WTC11 (cell line): ENCODE measurements at places on chromosomes 5 and 9. TPM values are rescaled to one million over a fixed set of nuclear protein-coding genes. Genes with fewer than 3 reads are reported as not detected.

DNA sequence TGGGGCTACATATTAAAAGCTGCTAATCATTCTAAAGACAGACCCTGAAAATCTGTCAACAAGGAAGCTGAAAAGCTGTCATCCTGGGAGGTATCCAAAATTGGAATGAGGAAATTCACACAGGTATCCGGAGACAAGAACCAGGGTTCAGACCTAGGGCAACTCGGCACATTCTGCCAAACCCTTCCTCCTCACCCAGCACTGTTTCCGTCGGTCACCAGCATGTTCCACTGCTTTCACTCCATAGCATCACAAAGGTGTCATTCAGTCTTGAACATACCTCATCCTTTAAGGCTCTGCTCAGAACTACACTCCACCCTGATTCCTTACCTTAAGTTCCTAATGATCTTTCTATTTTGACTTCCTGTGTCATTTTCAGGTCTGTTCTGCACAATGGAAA lies 153.1 kb upstream of the RASA1 start:
- no peak overlapping the region for H3K27ac ChIP-seq
- DNase-seq: no peak
- no peaks in the 10 kb centered on the region for H3K36me3 ChIP-seq

GRCh38 chr5:38905516-38905915 lies 59.7 kb downstream of the OSMR start:
- H3K4me1 ChIP-seq: no peaks in the 10 kb centered on the region
- peaks cover 5% of the 10 kb centered on the region; the same call in 1 of the 2 replicates for H3K27me3 ChIP-seq
- DNase-seq: no peak
- no peak overlapping the region for H3K4me3 ChIP-seq

- H3K36me3 ChIP-seq: peaks cover 25% of the 10 kb centered on the region
- peaks cover 2% of the 10 kb centered on the region; the same call in 1 of the 2 replicates for H3K27me3 ChIP-seq
- H3K27ac ChIP-seq: no peak overlapping the region
- H3K4me3 ChIP-seq: no peak overlapping the region
- DNase-seq: no peak
Measured at GRCh38 chr5:130549884-130550561, 615.0 kb downstream of the HINT1 start.

DNA sequence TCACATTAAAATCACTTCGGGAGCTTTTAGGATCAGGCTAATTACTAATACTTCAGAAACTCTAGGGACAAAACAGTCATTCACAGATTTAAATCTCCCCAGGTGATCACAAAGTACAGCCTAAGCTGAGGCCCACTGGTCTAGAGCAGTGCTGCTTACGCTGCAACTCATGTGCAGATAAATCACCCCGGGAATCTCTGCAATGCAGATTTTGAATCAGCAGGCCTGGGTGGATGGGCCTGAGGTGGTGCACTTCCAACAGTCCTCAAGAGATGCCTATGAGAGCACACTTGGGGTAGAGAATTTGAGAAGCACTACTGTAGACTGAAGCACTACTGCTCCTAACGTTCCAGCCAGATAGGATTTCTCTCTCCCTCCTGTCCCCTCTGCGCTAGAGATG lies 28.4 kb downstream of the CSF1R start:
- no peak overlapping the region for H3K4me3 ChIP-seq
- peak overlapping the region; percentile 57; the same call in 1 of the 2 replicates for H3K27ac ChIP-seq
- peaks cover 7% of the 10 kb centered on the region for H3K27me3 ChIP-seq
- H3K36me3 ChIP-seq: peaks cover 1% of the 10 kb centered on the region

DNA sequence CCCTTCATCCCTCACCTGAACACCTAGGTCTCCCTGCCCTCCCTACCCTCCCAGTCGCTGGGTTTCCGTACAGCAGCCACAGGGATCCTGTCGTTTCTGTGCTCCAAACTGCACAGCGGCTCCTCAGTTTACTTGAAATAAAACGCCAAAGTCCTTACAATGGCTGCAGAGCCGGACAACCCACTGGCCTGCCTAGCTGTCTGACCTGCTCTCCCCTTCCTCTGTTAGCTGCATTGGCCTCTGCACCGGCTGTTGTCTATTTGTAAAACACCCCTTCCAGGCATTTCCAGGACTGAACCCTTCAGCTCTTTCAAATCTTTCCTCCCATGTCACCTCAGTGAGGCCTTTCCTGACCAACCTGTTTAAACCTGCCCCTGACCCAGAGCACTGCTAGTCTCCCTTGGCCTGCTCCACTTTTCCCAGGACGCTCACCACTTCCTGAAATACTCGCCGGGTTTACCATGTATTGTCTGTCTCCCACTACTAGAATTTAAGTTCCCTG lies 9.1 kb upstream of the MGAT1 start:
- peak overlapping the region; percentile 75 for H3K4me3 ChIP-seq
- peaks cover 7% of the 10 kb centered on the region; the same call in 1 of the 2 replicates for H3K36me3 ChIP-seq
- H3K4me1 ChIP-seq: peaks cover 56% of the 10 kb centered on the region
- peaks cover 3% of the 10 kb centered on the region; the same call in 1 of the 2 replicates for H3K27me3 ChIP-seq
- H3K27ac ChIP-seq: peak overlapping the region; percentile 91

GRCh38 chr9:95623640-95624039 lies 106.9 kb upstream of the PTCH1 start:
- no peak overlapping the region for H3K27ac ChIP-seq
- DNase-seq: no peak
- no peaks in the 10 kb centered on the region for H3K36me3 ChIP-seq
- H3K4me3 ChIP-seq: no peak overlapping the region
- no peaks in the 10 kb centered on the region for H3K27me3 ChIP-seq

DNA sequence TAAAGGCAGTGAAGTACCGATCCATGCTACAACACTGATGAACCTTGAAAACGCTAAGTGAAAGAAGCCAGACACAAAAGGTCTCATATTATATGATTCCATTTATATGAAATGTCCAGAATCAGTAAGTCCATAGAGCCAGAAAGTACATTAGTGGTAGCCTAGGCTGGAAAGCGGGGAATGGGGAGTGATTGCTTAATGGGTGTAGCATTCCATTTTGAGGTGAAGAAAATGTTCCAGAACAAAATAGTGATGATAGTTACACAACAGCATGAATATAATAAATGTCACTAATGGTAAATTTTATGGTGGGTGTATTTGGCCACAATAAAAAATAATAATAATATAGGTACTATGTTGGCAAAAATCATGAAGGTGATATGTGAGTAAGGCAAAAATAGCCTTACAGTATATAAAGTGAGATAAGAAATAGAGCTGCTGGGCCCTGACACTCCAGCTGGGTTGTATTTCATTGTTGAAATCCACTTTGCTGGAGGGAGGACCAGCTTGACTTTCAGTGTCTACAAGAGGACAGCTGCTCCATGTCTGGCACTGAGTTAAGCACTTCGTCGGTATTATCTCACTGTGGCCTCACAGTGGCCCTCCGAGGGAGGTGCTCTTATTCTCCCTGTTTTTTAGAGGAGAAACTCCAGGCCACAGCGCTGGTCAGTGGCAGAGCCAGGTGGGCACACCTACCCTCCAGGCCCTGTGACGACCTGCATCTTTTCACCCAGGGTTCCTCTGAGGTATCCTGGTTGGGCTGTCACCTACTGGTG lies 22.4 kb upstream of the ANGPTL2 start:
- H3K27me3 ChIP-seq: no peaks in the 10 kb centered on the region; the same call in 1 of the 2 replicates
- H3K36me3 ChIP-seq: no peaks in the 10 kb centered on the region
- DNase-seq: no peak
- H3K4me1 ChIP-seq: peaks cover 16% of the 10 kb centered on the region
- H3K27ac ChIP-seq: no peak overlapping the region

- no peak overlapping the region for H3K4me3 ChIP-seq
- H3K27me3 ChIP-seq: no peaks in the 10 kb centered on the region; the same call in 1 of the 2 replicates
Measured at GRCh38 chr5:18299166-18299565, 664.9 kb downstream of the TAF11L14 start.

DNA sequence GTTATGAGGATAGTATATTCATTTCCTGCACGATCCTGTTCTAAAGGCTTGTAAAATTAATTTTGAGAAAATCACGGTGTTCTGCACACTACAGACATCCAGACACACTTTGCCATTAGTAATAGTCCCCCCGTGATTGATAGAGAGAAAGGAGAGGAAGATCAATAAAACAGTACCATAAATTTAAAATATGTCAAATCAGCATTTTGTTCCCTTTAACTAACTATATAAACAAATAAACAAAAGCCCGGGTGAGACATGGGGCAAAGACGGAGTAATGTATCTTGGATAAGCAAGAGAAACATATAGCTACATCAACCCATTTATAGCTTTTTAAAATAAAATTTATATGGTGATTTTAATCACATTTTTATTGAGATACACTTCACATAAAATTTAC lies 10.6 kb upstream of the CER1 start:
- H3K27me3 ChIP-seq: peaks cover 66% of the 10 kb centered on the region
- H3K4me1 ChIP-seq: no peaks in the 10 kb centered on the region
- no peaks in the 10 kb centered on the region for H3K36me3 ChIP-seq

- H3K36me3 ChIP-seq: no peaks in the 10 kb centered on the region
- peaks cover 72% of the 10 kb centered on the region for H3K4me1 ChIP-seq
- no peak overlapping the region for H3K4me3 ChIP-seq
- peaks cover 39% of the 10 kb centered on the region for H3K27me3 ChIP-seq
Measured at GRCh38 chr5:125056671-125057485, 310.4 kb upstream of the ZNF608 start.

- DNase-seq: no peak
- no peaks in the 10 kb centered on the region for H3K36me3 ChIP-seq
- H3K4me1 ChIP-seq: no peaks in the 10 kb centered on the region
Measured at GRCh38 chr5:67223211-67223610, 26.6 kb upstream of the CD180 start.

TSSK1B gene
- not detected in 3 replicates for total RNA-seq

C9orf153 gene
- total RNA-seq: 0.21 to 0.53 TPM in 2 of 3 replicates, not detected in the other

EGFLAM gene
- 1.1 to 1.3 TPM (median 1.1 TPM) in 3 replicates for total RNA-seq
